ENCODE measurements at places on chromosomes 1 and 21.

DNA sequence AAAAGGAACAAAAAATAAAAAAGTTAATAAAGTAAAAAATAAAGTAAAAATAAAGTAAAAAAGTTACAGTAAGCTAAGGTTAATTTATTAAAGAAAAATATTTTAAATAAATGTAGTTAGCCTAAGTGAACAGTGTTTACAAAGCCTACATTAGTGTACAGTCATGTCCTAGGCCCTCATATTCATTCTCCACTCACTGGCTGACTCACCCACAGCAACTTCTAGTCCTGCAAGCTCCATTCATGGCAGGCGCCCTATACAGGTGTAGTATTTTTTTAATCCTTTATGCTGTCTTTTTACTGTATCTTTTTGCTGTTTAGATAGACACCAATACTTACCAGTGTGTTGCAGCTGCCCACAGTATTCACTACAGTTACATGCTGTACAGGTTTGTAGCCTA is 12.4 kb downstream of the ADAR start:
- DNase-seq = no peak

DNA sequence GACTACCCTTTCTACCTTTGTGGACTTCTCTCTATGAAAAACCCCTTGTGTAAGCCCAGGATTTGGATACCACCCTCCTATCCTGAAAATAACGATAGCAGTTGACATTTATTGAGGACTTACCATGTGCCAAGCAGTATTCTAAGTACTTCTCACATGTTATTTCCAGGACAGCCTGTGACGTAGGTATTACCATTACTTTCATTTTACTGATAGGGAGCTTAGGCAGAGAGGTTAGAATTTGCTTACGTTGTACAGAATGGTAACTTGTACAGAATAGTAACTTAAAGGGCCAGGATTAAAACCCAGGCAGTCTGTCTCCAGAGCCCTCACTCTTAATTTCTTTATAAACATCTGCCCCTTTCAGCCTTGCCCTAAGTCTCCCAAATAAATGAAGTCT is 138.3 kb downstream of the NTMT2 start:
- DNase-seq = no peak

DNA sequence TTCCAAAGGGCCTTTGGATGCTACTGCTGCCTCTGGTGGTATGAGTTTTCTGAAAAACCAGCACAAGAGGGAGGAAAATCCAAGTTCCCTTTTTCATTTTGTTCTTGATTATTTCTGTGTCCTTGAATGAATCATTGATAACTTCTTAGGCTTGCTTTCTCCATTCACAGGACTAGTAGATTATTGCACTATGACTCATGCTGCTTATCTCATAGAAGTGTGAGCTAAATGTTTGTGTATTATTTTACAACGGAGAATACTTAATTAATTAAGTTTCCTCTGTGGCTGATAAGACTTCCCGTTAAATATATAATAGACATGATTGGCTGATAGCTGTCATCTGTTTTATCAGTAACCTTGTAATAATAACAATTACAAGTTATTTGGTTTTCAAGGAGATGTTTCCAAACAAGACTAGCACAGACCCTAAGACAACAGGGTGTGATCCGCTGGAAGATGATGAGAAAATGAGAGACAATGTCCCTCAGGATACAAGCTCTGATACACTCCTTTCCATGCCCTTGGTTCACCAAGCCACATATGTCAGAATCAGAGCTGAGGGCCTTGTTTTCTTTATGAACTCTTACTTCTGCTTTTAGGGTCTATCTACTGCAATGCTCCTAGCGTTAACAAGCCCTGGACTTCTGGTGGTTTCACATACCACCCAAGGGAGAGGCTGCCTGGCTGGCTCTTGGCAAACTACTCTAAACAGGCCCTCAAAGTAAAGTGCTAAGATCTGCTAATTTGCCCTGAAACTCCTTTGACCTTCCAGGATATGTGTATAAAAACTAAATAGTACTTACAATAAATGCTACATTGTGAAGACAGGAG is 1078.3 kb downstream of the TTLL7 start:
- no peak for DNase-seq

- DNase-seq = no peak
Measured at GRCh38 chr1:2130871-2131289, 63.7 kb downstream of the FAAP20 start.

GRCh38 chr21:16258844-16259611 is 529.2 kb downstream of the USP25 start:
- no peak for DNase-seq

DNA sequence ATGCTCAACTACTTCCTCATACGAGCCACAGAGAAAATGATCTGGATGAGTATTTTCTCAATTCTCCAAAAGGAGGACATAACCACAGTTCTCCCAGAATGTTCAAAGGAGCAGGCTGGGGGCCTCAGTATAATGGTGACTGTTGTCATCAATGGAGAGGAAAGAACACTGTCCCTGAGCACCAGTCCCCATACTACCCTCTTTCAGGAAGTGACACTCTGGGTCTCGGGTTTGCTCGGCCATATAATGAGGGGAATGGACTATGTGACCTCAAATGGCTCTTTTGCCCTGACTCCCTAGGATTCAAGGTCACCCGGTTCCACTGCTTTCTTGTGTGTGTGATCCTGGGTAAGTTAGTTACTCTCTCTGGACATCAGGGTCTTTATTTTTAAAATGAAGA is 22.8 kb downstream of the SLC9A1 start:
- no peak for DNase-seq

GRCh38 chr1:173409613-173410012 is 67.5 kb upstream of the PRDX6 start:
- no peak for DNase-seq

- DNase-seq = no peak
Measured at GRCh38 chr1:231106347-231106746, 55.5 kb upstream of the TRIM67 start.

GRCh38 chr21:45562402-45562801 is 20.2 kb upstream of the SLC19A1 start:
- no peak for DNase-seq

DNA sequence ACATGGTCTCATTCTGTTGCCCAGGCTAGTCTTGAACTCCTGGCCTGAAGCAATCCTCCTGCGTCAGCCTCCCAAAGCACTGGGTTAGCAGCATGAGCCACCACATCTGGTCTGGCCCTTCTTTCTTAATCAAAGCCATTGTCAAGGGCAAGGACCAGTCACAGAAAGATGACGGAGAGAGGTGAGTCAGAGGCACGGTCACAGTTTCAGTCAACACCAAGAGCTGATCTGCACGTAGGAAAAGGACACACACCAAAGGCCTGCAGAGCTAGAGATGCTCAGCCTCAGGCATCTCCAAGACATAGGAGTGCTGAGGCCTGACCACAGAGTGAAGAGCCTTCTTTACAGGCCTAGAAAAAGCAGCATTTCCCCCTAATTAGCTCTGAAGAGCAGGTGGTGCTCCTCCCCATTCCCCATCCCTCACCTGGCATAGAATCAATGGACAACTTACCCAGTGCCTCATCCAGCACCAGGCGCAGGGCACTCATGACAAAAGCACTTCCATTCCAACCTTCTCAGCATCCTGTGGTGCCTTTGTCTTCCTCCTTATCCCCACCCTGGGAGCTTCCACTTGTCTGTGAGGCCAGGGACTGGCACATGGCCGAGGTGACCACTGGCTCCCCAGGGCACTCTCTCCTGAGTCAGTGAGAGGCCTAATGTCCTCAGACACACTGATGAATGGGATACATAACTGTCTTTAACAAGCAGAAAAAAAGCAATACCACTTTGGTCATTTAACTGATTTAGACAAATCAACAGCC is 139.8 kb downstream of the AJAP1 start:
- DNase-seq = no peak

DNA sequence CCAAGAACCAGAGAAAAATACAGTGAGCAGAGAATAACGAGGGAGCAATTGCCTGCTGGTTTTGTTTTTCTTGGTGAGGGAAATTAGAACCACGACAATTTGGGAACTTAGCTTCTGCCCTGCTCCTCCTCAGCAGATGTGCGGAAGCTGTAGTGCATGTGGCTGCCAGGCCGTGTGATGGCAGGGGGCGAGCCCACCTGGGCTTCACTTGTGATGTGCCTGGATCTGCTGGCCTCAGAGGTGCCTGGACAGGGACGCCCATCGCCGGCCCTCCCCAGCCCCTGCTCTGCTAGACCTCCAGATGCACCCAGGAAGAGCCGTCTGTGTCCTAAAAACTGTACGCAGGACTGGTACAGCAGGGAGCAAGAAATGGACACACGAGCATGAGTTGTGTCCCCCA is 28.5 kb upstream of the C1orf174 start:
- no peak for DNase-seq

DNA sequence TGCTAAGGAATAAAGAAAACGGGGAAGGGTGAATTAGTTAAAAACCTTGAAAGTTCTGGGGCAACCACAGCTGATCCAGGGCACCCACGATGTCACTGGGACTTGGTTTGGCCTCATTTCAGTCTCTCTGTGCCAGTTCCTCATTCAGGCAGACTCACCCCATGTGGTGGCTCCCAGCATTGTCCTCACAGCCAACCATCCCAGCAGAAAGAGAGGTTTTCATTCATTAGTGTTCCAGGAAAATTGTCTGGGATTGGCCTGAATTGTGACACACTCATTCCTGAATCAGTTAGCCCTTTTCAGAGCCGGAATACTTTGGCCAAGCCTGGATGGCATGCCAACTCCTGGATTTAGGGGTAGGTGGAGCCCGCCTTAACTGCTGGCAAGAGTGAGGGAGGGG is 367.7 kb downstream of the PRDM2 start:
- DNase-seq = no peak

- DNase-seq = no peak
Measured at GRCh38 chr1:221783936-221784335, 42.0 kb upstream of the DUSP10 start.

DNA sequence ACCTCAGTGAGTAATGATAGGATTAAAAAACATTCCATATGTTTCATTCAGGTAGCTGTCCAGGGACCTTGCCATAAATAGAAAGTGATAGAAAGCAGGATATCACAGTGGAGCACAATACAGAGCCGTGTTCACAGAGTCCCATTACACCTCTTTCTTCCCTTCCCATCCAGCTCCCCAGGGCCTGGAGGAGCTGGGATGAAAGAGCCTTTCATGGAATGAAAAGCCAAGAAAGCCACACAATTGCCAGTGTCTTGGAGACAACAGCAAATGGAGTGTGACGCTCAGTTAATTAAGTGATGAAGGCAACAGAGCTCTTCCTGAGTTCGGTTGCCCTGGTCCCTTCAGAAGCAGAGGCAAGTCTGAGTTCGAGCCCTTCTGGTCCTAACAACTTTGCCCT is 387.3 kb upstream of the PLXNA2 start:
- DNase-seq = no peak

GRCh38 chr1:77859248-77859647 is 29.2 kb upstream of the NEXN start:
- DNase-seq = no peak

DNA sequence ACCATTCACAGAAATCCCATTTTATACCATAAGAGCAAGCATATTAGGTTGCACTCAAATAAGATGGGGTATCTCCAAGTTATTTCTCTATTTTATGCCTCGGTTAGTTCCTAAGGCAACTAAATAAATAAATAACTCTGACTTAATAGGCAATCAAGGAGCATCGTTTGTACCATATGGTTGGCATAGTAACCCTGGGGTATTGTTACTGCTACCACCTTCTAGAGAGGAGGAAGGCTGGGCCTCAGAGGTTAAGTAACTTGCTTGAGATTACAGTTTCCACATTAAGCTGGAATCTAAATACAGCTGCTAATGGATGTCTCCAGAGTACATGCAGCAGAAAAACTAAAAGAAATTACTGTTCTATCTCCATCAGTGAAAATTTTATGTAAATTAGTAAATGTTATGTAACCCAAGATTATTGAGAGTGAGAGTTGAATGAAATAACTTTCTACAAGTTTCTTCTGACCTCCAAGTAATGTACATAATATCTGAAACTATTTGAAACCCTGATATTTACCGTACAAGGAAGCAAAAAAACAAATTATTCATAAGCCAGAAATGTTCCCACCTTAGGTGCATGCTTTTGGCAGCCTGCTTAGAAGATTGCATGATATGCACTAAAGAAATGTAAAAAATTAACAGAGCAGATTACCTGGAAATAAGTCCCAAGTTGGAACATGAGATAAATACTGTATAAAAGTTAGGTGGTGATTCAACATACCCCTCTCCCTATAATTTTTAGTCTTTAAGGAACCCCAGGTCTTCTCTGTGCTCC is 127.0 kb downstream of the CRB1 start:
- no peak for DNase-seq

DNA sequence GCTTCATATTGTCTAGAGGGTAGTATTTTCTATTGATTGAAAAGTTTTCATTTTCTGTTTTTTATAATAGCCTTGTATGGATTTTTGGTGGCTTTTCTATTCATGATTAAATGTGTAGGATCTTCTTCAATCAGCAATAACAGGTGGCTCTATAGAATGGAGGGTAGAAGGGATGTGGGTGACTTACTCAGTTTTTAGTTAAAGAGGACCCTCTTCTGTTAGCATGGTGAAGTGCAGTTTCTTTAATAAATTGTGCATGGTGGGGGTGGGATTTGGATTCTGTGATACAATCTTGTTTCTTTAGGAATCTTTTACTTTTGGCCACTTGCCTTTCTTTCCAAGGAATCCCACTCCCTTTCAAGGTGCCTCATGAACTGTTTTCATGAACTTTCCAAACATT is 64.7 kb downstream of the SLC35A3 start:
- DNase-seq = no peak

- DNase-seq = no peak
Measured at GRCh38 chr1:101030881-101031280, 5.3 kb upstream of the DPH5 start.

DNA sequence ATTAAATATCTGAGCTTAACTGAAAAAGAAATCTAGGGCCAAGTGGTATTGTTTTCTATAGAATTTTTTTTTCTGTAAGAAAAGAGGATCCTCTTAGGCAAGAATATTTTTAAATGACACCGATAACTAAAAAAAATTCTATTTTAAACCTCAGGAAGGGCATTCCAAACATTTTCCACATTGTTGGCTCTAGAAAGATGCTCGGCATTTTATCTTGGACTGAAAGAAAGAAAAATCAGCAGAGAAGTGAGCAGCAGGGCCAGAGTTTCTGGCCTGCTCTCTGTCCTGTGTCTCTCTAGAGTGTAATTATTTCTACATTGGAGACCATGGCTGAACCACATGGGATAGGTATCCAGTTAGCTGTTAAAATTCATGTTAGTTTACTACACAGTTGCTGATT is 192.5 kb upstream of the GREM2 start:
- DNase-seq = no peak

Data from stimulated activated CD4-positive, alpha-beta T cell treated with anti-CD3 and anti-CD28 coated beads, Interleukin-2, amount 100 ng/mL, for 24 hours (primary cell).